A549 (cell line): ENCODE measurements at places on chromosomes 4 and X. TPM values are rescaled to one million over a fixed set of nuclear protein-coding genes. Genes with fewer than 3 reads are reported as not detected.

Gene SYP
- 3.3 to 4.0 TPM (median 3.8 TPM) in 3 replicates for polyA plus RNA-seq

Gene TMEM185A
- polyA plus RNA-seq = 17.6 to 21.5 TPM (median 21.1 TPM) in 3 replicates

Gene PNMA5
- polyA plus RNA-seq = not detected in 3 replicates

Gene SLC34A2
- 0.01 to 0.03 TPM in 2 of 3 replicates, not detected in the other for polyA plus RNA-seq

Gene SLC25A4
- polyA plus RNA-seq = 15.3 to 16.6 TPM (median 15.4 TPM) in 3 replicates

Gene DUSP21
- not detected in 3 replicates for polyA plus RNA-seq

Gene CFI
- 0.76 to 2.6 TPM (median 2.2 TPM) in 3 replicates for polyA plus RNA-seq

Gene PPP2R2C
- polyA plus RNA-seq = 28.6 to 31.2 TPM (median 29.4 TPM) in 3 replicates

Gene ZNF275
- polyA plus RNA-seq = 3.2 to 3.6 TPM (median 3.3 TPM) in 3 replicates

Gene SLC6A8
- 5.7 to 6.9 TPM (median 6.1 TPM) in 3 replicates for polyA plus RNA-seq

Gene FAT4
- 0.29 to 0.42 TPM (median 0.32 TPM) in 3 replicates for polyA plus RNA-seq

Gene NXF2B
- polyA plus RNA-seq = not detected in 3 replicates

GRCh38 chr4:172109466-172109865 is 296.3 kb downstream of the GALNTL6 start:
- DNase-seq = no peak

- DNase-seq = no peak
These were observed 17.1 kb downstream of the SPON2 start for GRCh38 chr4:1155314-1155713.

GRCh38 chrX:134797390-134797700 is 139.1 kb upstream of the PLAC1 start:
- no peak for DNase-seq

DNA sequence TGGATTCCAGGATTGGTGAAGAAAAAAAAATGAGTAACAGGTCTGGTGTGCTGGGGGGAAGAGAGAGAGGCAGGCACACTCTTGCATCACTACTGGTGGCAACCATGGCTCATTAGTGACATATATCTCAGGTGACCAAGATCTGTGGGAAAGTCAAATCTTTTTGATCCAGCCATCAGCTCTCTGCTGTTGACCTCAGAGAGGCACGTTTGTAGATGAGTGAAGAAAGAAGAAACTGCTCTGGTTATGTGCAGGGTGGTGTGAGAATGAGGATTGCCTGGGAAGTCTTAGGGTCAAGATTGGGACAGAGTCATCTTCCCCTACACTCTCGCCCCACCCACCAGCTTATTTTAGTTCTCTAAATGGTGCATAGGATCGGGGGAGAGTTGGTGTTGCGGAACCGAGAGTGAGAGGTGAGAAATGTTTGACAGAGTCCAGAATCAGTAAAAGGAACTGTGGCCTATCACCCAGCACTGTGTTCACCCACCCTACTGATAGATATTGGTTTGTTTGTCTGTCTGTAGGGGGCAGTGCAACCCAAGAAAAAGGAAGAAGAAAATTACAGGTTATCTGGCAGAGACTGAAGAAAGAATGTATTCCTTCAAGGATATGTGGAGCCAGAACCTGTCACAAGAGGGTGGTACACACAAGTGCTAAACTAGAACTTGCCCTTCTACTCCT is 21.9 kb downstream of the ARMCX6 start:
- peak; percentile 40 for DNase-seq

DNA sequence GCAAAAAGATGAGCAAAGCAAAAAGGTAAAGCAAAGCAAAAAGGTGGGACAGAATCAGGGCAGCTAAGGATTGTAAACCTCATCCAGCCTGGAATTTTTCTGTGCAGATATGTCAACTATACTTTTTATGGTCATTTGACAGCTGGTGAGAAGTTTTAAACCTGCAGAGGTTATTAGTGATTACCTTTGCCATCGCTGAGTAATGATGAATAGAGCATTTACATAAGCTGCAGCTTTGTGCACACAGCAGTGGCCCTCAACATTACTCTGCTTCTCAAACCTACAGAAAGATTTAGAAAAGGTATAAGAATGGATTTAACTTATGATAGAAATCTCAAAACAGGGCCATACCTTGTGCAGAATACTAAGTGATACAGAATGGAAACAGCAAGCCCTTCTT is 54.5 kb upstream of the C4orf54 start:
- no peak for DNase-seq

DNA sequence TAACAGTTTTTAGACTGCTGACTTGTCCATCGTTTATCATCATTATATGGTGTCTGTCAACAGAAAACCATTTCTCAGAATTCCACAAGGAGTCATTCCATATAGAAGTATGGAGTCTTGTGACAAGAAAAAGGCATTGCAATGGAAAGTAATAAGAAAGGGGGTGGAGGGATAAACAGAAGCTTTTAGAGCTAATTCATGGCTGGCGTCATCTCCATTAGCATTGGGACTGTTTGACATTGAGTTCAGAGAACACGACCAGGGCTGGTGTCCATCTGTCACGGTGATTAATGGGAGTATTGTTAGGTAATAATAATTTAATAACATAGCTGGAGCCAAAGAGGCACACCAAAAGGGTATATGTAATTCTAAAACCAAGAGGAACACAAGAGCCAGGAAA is 101.9 kb upstream of the SFRP2 start:
- no peak for DNase-seq

DNA sequence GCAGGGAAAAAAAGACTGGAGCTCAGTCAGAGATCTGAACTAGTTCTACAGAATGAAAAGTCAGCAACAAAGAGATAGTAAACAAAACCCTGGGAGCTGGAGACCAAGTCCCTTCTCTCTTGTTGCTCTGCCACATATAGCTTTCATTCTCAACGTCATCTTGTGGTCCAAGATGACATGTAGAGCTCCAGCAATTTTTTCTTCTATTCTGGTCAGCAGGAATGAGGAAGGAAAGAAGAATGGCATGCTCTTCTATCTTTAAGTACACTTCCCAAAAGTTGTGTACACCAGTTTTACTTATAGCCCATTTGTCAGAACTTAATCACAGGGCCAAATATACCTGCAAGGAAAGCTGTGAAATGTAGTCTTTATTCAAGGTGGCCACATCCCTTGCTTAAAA is 45.6 kb downstream of the RAP2C start:
- DNase-seq = no peak

- peak; percentile 35 for DNase-seq
These were observed 1138.1 kb downstream of the ARAP2 start for GRCh38 chr4:35106091-35106734.

- DNase-seq = no peak
These were observed 227.8 kb downstream of the ADGRL3 start for GRCh38 chr4:61427818-61428495.

DNA sequence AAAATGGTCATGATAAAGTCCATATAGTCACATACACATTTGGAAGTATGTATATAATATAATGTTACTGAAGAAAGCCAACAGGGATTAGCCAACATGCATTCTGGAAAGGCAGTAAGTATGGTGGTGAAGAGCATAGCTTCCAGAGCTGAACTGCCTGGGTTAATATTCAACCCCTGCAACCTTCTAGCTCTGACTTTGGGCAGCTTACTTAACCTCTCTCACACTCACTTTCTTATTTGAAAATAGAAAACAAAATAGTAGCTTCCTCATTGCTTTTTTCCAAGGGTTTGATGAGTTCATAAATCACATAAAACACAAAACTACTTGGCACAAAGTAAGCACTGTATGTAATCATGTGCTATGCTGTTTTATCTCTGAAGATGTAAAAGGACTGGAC is 216.4 kb downstream of the CHIC2 start:
- no peak for DNase-seq

DNA sequence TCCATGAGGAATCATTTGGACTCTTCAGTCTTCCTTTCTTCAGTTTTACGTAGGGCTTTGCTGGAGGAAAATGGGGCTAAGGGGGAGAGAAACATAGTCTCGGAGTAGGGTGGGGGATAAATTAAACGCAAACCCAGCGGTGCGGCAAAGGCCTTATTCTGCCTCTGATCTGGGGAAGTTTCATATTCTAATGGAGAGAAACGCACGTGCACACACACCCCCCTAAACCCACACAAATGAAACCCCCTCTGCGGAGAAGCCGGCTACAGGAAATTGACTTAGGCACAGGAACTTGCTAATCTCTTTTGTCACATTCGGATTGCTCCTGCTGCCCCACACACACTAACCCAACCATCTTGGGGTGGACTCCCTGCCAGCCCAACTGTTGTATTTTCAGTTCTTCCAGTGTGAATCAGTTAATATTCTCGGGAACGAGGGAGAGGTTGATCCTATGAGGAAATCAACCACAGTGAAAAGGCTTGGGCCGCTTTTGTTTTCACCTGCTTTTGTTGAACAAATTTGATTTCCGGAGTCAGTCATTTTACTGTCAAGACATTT is at the start of gene RHOH:
Gene RHOH, plus strand, starts transcription at position 308 of the 558 bp plus-strand sequence. CDS start 46,356 bp downstream, outside the sequence.
- no peak for DNase-seq

DNA sequence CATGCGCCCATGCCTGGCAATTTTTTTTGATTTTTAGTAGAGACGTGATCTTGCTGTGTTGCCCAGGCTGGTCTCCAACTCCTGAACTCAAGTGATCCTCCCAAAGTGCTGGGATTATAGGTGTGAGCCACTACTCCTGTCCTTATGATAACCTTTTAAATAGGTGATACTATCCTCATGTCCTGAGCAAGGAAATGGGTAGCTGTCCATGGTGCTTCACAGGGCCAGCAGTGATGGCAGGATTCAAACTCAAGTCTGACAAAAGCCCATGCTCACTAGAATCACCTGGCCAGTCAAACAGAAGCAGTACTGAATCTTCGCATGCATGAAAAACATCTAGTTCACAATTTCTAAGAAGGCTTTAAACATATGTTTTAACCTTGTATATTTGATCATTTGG is 235.1 kb downstream of the NR3C2 start:
- no peak for DNase-seq

GRCh38 chr4:108794136-108794535 is 31.3 kb upstream of the ETNPPL start:
- DNase-seq = no peak

GRCh38 chr4:127730142-127730913 is at the start of gene SLC25A31:
TSS of gene SLC25A31 (plus strand) at chr4:127730400. CDS start at chr4:127730546, 146 bp downstream.
- DNase-seq = no peak

GRCh38 chrX:132426695-132427281 is 62.0 kb downstream of the MBNL3 start:
- no peak for DNase-seq

DNA sequence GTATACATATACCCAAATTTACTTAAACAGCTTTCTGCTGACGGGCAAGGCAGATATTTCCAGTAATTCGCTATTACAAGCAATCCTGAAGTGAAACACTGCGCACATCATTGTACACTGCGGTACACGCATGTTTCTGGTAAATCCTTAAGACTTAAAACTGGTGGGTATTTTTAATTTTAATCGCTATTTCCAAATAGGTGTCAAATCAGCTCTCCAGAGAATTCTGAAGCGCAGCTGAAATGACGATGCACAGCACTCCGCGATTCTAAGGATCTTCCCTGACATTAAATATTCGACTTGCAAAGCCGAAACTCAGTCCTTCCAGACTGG is 361 bp downstream of the TMEM128 start:
- no peak for DNase-seq

GRCh38 chr4:3268395-3269104 is 19.6 kb downstream of the MSANTD1 start:
- no peak for DNase-seq

GRCh38 chr4:129972257-129972656 is 876.3 kb downstream of the C4orf33 start:
- DNase-seq = no peak

DNA sequence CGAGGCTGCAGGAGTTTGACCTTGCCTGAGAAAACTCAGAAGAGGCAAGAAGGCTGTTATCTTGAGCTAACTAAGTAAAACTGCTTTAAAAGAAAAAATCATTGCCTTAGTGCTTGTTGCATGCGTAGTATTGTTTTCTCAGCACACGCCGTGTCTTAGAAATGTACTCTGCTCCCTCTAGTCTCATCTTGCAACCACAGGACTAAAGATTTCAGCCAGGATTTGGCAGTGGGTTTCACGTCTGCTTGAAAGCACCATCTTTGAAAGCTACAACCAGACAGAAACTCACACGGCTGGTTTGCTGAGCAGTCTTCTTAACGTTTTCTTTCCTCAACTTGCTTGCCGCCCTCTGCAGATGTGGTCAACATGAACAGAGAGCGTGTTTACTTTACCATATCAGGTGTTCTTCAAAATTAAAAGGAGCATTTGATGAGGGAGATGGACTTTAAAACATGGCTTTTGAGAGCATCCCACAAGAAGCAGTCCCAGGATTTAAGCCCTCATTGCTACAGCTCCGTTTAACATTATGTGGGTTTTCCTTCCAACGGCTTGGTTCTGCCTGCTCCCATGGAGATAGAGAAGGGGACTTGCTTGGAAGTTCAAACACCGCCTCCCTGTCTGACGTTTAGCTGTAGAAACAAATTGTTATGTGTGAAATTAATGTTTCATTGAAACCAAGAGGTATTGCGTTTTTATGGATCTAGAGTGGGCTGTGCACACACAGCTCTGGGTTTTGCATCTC is 3.4 kb downstream of the SORCS2 start:
- DNase-seq = no peak

DNA sequence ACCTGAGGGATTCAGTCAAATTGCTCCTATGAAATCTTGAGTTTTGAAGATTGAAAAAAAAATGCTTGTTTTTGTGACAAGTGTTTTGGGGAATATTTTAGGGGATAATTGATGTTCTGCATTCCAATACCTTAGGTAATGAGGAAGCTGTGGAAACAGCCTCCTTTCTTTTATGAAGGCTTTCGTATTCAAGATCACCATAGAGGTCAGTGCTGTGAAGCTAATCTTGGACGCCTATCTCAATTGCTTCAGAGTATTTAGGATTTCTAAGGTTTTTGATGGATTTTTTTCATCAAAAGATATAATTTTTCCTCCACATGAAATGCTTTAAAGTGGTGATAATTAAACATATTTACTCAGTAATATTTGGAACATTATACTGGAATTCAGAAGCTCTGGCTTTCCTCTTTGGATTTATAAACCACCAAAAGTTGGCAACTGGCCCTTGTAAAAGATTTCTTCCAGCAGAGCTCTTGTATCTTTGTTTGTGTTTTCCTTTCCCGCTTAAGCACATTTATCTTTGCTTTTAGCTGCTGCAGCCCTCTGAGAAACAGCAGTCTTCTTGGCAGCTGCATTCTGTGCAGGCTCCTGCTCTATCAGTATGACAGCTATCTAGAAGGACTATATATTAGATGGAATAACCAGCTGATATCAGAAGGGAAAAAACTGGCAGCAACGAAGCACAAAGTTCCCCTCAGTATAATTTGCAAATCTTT is 63.7 kb downstream of the HMGB2 start:
- DNase-seq = no peak

- no peak for DNase-seq
These were observed 196.7 kb upstream of the PSAPL1 start for GRCh38 chr4:7631288-7632014.

- DNase-seq = no peak
These were observed 70.2 kb downstream of the AR start for GRCh38 chrX:67613996-67614395.

GRCh38 chr4:1748465-1748995 is 27.2 kb downstream of the TACC3 start:
- DNase-seq = peak; percentile 78

DNA sequence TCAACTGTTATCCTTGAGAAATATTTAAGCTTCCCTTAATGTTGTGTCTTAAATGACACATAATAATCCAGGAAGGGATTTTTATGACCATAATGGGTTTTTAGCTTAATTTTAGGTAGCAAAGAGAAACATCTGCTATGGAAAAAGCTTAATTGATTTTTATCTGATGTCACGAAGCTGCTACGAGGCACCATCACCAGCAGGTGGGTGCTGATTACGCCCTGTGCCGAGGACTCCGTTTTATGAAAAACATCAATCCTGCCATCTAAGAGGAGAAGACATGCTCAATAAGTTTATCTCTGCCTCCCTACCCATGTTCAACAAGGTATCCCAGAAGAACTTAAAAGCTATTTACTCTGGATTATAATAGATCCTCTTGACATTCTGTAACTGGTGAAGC is 280.6 kb upstream of the ZFP42 start:
- no peak for DNase-seq
